Germinal center (tissue), 1 donor: ENCODE measurements at places on chromosomes 12 and 14.

GRCh38 chr14:51310505-51310944, 70.5 kb downstream of the TMX1 start:
- DNase-seq: no peak

DNA sequence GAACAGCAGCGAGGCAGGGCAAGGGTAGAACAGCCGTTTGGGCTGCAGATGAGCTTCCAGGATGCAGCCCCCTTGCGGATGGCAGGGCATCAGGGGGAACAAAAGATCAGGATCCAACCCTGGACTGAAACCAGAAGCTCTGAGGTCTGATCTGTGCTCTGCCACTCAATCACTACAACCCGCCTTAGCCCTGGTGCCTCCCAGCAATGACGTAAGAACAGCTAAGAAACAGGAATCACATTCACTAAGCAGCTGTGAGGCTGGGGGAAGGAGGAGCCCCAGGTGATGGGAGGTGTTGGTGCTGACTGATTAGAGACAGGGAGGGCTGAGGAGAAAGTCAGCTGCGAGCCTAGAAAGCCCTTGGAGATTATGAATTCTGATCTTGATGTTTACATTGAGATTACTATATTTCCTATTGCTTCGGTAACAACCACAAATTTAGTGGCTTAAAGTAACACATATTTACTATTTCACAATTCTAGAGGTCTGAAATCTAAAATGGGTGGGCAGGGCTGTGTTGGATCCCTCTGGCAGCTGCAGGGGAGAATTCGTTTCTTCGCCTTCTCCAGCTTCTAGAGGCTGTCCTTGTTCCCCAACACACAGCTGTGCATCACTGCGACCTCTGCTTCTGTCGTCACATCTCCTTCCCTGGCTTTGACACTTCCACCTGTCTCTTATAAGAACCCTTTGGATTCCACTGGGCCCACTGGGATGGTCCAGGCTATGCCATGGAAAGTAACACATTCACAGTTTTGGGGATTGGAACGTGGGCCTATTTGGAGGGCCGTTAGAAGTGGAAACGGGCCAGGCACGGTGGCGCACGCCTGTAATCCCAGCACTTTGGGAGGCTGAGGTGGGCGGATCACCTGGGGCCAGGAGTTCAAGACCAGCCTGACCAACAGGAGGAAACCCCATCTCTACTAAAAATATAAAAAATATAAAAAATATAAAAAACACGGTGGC, 6.1 kb upstream of the CD9 start:
- peak; percentile 58 for DNase-seq

DNA sequence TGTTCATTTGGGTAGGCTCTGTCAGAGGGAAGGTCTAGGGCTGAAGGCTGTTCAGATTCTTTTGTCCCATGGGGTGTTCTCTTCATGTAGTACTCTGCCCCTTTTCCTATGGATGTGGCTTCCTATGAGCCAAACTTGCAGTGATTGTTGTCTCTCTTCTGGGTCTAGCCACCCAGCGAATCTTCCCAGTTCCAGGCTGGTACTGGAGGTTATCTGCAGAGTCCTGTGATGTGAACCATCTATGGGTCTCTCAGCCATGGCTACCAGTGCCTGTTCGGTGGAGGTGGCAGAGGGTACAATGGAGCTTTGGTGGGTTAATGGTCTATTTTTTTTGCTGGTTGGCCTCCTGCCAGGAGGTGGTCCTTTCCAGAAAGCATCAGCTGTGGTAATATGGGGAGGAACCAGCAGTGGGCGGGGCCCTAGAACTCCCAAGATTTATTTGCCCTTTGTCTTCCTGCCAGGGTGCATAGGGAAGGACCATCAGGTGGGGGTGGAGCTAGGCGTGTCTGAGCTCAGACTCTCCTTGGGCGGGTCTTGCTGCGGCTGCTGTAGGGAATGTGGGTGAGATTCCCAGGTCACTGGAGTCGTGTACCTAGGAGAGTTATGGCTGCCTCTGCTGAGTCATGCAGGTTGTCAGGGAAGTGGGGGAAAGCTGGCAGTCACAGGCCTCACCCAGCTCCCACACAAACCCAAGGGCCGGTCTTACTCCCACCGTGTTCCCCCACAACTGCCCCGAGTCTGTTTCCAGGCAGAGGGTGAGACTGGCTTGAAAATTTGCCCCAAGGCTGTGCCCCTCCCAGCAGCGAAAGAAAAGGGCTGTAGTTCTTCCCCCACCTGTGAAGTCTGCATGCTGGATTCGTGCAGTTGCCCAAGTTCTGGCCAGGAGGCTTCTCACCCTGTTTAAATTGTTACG, 17.5 kb downstream of the MTRFR start:
- DNase-seq: no peak

- no peak for DNase-seq
Measured at GRCh38 chr12:86712425-86712843, 456.2 kb upstream of the MGAT4C start.

GRCh38 chr12:93673084-93673483, 4.1 kb upstream of the CRADD start:
- no peak for DNase-seq

DNA sequence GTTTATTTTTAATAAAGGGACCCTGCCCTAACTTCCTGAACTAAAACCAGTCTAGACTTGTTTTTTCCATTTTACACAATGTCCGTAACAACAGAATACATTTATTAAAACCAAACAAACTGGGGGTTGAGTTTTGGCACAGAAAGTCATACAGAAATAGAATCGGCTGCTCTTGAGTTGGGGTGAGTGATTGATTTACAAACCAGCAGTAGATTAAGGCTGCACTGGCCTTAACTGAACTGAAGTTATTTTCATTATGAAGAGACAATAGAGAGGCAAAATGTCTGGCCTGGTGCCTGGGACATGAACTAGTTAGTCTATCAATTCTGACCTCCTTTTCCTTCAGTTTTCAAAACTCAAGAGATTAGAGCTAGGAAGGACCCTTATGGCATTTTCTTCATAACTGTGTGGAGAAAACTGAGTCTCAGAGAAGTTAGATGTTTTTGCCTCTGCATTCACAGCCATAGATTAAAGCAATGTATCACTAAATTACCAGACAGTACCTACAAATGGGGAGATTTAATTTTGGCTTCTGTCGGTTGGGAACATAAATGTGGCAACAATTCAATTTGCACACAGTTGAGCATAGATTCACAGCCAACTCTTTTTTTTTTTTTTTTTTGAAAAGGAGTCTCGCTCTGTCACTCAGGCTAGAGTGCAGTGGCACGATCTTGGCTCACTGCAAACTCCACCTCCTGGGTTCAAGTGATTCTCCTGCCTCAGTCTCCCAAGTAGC, 19.8 kb upstream of the MGP start:
- DNase-seq: no peak

DNA sequence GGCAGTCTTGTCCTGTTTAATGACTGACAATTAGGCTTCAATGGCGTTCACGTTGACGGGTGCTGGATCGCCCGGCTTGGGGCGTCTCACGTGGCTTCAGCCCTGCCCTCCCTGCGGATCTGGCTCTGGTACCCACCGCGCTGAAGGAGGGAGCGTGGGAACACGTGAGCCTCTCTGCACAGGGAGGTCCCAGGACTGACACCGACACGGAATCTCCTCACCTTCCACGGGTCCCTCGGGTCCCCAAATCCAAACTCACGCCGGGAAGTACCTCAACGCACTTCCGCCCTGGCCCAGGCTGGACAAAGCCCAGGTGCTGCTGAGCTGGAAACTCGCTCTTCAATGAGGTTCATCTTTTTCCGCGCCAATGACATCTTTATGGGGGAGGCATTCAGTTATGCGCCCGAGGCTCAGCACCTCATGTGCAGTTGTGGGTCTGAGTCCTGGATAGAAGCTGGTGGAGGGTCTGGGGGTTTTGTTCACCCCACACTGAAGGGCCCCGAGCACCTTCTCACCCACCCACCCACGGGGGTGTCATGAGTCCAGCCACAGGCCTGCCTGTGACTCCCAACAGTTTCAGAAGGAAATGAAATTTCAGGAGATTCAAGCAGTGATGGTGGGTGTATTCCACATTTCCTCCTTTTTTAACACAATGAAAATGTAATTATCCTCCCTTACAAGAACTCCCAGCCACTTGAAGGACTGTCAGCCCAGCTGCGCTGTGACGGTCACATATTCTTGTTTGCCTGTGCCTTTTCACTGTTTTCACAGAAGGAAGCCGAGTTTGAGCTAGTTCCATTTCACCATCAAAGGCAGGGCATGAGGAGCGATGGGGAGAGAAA, 251.7 kb upstream of the SFSWAP start:
- DNase-seq: no peak

- DNase-seq: no peak
Measured at GRCh38 chr12:39581592-39581991, 38.0 kb downstream of the ABCD2 start.

- no peak for DNase-seq
Measured at GRCh38 chr12:130595566-130595965, 120.5 kb downstream of the RIMBP2 start.

GRCh38 chr12:95789126-95790032, 1.2 kb downstream of the NTN4 start:
- DNase-seq: no peak

DNA sequence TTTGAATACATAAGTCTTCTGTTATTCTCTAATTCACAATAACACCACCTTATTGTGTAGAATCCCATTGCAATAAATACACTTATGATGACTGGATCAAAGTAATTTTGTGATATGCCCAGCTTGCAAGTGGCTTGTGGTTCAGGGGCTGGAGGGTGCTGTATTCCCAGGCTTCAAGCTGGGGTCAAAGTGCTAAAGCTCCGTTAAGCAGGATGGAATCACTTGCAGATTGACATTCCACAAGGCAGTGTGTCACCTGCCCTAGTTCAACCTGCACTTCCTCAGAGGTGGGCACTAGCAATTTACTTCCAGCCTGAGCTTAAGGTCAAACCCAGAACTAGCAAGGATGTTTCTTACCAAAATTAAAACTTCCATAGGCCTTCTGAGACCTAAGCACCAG, 166.6 kb downstream of the SSPN start:
- DNase-seq: no peak

DNA sequence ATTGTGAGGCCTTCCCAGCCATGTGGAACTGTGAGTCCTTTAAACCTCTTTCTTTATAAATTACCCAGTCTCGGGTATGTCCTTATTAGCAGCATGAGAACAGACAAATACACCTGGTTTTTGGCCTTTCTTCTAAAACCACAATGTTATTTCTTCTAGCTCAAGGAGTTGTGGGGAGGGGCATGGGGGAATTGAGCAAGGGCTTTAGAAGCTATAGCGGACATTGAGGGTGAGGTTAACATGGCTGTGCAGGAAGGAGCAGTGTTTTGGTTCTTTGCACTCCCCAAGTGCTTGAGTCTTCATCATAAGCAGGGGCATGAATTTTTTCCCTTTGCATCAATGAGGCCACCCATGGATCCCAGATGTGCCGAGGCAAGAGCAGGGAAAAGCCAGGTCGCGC, 86.8 kb downstream of the SPRING1 start:
- DNase-seq: no peak

DNA sequence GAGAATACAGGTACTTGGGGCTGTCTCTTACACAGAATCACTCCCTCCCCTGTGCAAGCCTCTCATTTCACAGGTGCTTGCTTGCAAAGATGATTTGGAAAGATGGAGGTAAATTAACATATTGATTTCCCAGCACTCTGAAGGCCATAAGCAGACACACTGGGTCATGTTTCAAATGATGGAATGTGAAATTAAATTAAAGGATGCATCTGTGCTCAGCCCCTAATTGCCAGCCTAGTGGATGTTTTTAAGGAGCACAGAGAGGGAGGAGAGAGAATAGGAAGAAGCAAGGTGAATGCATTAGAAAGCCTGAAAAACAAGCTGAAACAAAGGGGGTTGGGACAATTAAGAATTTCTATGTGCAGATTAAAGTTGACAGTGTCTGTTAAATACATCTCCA, 96.1 kb upstream of the GRIP1 start:
- no peak for DNase-seq

GRCh38 chr14:100983710-100984109, 80.2 kb upstream of the RTL1 start:
- DNase-seq: no peak
